Testis (tissue), 5 donors: ENCODE measurements at places on chromosomes 5 and 9.

- no peak for DNase-seq
Measured at GRCh38 chr9:20219437-20219836, 402.9 kb downstream of the MLLT3 start.

DNA sequence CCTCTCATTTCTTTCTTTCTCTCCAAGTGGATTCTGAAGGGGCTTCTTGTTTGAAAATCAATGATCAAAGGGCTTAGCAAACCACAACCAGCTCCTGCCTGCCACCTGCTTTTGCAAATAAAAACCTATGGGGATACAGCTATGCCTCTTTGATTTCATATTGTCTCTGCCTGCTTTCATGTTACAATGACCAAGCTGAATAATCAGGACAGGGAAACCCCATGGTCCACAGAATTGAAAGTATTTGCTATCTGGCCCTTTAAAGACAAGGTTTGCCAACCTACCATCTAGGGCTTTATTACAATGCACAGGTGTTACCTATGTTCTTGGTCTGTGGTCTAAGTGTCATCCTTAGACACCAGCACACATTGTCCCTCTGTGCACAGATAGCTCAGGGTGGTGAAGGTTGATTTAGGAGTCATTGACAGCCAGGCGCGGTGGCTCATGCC, 28.8 kb upstream of the PLIN2 start:
- no peak for DNase-seq

DNA sequence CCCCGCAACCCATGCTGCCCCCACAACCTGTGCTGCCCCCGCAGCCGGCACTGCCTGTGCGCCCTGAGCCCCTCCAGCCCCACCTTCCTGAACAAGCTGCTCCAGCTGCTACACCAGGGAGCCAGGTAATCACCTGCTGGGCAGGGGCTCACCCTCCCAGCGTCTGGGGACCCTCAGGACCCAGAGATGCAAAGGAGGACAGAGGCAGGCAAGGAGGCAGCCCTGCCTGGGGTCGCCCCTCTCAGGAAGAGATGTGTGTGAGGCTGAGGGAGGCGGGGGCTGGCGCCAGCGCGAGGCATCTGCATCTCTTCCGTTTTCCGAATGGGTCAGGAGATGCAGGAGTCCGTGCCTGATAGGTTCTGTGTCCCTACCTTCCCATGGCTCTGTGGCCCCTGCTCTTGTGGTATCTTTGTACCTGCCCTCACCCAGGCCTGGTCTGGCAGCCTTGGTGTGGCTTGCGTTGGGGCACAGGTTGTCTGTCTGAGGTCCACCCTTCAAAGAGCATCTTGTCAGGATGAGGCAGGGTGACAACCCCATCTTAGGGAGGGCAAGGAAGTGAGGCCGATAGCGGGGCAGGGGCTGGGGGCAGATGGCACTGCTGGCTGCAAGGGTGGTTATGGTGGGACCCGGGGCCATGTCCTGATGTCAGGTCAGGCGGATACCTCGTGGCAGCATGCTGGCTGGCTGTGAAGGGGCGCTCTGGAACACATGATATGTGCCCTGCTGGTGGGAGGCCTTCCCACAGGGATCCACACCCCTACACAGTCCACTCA, 75.7 kb downstream of the WNK2 start:
- DNase-seq = peak; percentile 8

DNA sequence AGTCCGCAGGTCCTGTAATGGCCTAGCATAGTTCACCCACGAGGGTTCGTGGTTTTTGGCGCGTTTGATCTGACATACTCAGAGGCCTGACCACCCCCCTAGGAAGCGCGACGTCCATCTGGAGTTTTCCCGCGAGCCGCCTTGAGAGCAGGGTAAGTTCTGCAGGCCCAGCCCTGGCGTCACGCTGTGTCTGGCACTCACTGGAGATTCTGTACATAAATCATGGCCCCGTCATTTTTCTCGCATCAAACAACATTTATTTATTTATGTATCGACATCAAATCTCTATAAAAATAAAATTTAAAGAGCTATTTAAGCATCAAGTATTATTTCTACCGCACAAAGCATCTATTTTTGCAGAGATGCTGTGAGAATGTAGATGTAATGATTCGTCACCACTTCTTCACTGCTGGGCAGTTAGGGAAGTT, 437 bp upstream of the TRIM41 start:
- no peak for DNase-seq
